Tibial nerve (tissue), 4 donors: ENCODE measurements at places on chromosomes 12 and 14. TPM values are rescaled to one million over a fixed set of nuclear protein-coding genes. Genes with fewer than 3 reads are reported as not detected.

DNA sequence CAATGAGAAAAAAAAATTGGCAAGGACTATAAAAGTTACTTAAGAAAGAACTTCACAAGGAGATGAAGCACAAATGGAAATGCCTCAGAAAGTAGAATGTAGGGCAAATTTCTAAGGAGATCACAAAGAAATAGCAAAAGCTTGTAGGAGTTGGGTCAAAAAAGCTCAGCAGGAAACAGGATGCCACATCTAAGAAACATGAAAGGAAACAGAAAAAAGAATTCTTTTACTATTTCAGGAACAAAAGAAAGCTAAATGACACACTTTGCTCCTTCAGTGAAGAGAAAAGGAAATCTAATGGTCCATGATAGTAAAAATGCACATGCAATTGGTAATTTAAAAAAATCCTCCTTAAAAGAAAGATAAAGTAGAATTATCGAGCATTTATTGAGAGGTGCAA, 452.1 kb upstream of the GARIN6 start:
- no peak overlapping the region for H3K4me3 ChIP-seq
- no peaks in the 10 kb centered on the region for H3K27me3 ChIP-seq
- no peak for DNase-seq

Gene BEGAIN
- total RNA-seq, result 9.6 TPM

GRCh38 chr14:94043111-94043755, 17.1 kb downstream of the OTUB2 start:
- no peaks in the 10 kb centered on the region for H3K27me3 ChIP-seq
- DNase-seq, result no peak
- H3K36me3 ChIP-seq, result peaks cover 50% of the 10 kb centered on the region

Gene KLHL33
- total RNA-seq, result 1.5 TPM

Gene HOXC6
- 17.3 TPM for total RNA-seq

DNA sequence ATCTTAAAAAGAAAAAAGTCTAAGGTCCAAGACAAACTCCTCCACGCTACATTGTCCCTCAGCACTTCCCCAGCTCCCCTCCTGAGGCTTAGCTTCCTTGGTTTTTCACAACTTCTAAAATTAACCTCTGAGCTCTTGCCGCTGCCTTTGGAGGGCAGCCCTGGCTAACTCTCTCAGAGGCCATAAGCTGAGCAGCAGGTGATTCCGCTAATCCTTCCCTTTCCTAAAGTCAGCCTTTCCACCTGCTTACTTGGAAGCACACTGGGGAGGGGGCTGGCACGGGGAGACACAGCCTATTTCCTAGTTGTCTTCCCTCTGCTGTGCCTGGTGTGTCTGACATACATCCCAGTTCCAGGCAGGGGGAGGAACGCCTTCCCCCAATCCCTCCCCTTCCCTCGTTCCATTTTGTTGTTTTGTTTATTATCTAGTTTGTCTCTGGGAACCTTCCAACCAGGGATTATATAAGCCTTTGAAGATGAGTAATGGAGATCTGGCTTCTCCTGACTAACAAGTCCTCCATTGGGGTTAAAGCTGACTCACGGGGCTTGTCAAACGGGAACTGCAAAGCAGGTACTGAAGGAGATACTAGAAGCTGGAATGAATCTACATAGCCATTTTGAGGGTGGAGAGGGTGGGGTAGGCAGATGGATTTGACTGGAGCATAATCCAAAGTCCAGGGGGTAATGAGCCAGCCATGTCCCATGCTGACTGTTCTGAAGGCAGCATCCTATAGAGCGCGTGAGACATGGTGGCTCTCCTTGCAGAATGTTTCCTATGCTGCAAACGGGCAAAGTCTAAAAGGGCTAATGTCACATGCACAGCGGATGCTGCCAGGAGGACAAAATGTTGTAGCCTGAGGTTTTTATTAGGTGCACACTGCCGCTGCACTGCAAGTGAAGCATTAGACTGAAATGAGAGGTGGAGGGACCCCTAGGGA, 230.8 kb downstream of the FOXN3 start:
- H3K36me3 ChIP-seq, result no peaks in the 10 kb centered on the region
- H3K27ac ChIP-seq, result no peak overlapping the region
- no peak overlapping the region for H3K4me3 ChIP-seq

DNA sequence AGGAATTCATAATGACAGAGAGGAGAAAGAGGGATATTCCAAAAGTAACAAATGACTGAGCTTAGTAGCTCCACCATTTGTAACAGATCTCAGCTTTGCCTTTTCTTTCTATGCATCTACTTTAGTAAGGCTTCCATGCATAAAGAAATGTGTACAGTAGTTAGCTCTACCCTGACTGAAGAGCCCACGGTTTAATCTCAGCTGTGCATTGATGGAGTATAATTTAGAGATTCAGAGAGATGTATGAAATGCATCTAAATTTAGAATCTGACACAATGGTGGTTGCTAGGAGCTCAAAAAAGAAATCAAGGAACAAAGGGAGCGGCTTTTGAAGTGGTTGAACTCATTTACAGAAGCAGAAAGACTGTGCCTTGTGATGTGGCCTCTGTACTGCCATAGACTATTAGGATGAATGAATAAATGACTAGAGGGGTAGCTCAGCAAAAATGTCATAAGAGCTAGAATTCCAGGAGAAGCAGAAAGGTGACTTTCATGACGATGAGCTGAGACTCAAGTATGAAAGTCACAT, 838.6 kb downstream of the RPS29 start:
- H3K4me3 ChIP-seq, result no peak overlapping the region
- no peak overlapping the region for H3K27ac ChIP-seq
- no peaks in the 10 kb centered on the region for H3K27me3 ChIP-seq

DNA sequence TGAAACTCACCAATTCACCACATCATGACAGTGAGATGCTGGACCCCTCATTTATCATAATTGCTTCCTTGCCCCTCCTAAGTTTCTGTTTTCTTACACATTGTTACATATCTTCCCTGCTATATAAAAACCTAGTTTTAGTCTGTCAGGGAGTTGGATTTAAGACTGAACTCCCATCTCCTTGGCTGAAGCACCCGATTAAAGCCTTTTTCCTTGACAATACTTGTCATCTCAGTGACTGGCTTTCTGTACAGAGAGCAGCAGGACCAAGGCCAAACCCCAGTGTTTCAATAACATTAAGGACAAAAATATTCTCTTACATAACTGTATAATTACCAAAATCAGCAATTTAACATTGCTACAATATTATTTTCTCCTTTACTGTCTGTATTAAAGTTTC, 928.4 kb downstream of the TMTC2 start:
- DNase-seq, result no peak
- H3K27ac ChIP-seq, result no peak overlapping the region
- no peak overlapping the region for H3K4me3 ChIP-seq
- H3K4me1 ChIP-seq, result no peaks in the 10 kb centered on the region
- H3K36me3 ChIP-seq, result no peaks in the 10 kb centered on the region

DNA sequence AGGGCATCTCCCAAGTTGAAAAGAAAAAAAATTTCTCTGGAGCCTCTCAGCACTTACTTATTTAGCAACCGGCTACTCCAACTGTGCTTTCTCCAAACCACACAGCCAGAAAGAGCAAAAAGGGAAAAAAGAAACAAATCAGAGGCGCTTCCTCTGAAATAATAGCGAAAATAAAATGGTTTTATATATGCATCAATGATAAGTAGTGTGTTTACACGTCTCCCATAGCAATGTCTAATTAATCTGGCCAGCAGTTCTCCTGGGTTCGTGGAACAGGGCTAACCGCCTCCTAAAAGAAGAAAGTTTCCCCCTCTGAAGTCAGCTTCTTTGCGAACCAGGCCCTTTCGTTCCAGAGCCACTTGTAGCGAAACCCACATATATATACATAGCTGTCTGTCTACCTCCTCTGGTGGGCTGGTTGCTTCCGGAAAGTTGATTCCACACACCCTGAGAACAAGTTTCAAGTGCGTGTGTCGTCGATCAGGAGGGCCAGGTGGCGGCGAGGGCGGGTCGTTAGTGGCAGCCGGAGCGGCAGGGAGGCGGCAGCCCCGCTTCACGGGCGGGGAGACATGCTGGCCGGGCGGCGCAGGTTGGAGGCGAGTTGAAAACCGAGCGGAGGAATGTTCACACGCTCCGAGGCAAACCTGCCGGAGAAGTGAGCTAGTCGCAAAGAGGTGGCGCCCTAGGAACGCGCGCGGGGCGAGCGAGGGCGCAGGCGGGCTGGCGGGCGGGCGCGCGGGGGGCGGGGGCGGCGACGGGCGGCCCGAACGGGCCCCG, 2.7 kb downstream of the PTHLH start:
- peak overlapping the region; percentile 43 for H3K4me3 ChIP-seq
- no peaks in the 10 kb centered on the region for H3K36me3 ChIP-seq
- peak; percentile 28 for DNase-seq
- H3K4me1 ChIP-seq, result no peaks in the 10 kb centered on the region
- H3K27ac ChIP-seq, result peak overlapping the region; percentile 74

GRCh38 chr12:123506843-123507236, 26.7 kb downstream of the RILPL1 start:
- no peak overlapping the region for H3K27ac ChIP-seq
- no peaks in the 10 kb centered on the region for H3K27me3 ChIP-seq
- H3K4me3 ChIP-seq, result no peak overlapping the region
- H3K36me3 ChIP-seq, result no peaks in the 10 kb centered on the region
- H3K4me1 ChIP-seq, result no peaks in the 10 kb centered on the region

Gene BAZ2A
- total RNA-seq, result 157 TPM

GRCh38 chr12:7403466-7403865, 40.5 kb downstream of the CD163L1 start:
- DNase-seq, result no peak
- H3K36me3 ChIP-seq, result no peaks in the 10 kb centered on the region
- no peak overlapping the region for H3K27ac ChIP-seq
- H3K27me3 ChIP-seq, result no peaks in the 10 kb centered on the region
- no peaks in the 10 kb centered on the region for H3K4me1 ChIP-seq

GRCh38 chr12:106434526-106434925, 77.0 kb downstream of the POLR3B start:
- no peak overlapping the region for H3K27ac ChIP-seq
- no peaks in the 10 kb centered on the region for H3K36me3 ChIP-seq
- no peak overlapping the region for H3K4me3 ChIP-seq
- H3K4me1 ChIP-seq, result no peaks in the 10 kb centered on the region
- H3K27me3 ChIP-seq, result no peaks in the 10 kb centered on the region

Gene MYH7
- total RNA-seq, result not detected

Gene PRPH
- 0.22 TPM for total RNA-seq

GRCh38 chr14:72851635-72852034, 42.3 kb downstream of the DPF3 start:
- no peaks in the 10 kb centered on the region for H3K27me3 ChIP-seq
- no peaks in the 10 kb centered on the region for H3K4me1 ChIP-seq
- no peak overlapping the region for H3K27ac ChIP-seq
- no peak overlapping the region for H3K4me3 ChIP-seq

DNA sequence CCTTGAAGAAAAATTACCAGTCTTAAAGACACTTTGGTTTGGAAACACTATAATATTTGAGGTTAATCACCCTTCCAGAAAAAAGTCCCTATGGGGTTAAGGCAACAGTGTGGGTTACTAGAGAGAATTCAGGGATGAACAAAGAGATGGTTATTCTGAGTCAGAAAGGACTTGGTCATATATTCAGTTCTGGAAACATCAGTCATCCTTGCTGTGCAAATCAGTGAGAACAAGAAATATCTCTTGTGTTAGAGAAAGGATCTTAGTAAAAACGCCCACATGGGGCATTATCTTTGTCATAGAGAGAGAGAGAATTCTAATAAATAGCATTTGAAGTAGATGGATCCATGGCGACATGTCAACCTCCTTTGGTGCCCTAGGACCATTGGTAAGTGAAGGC, 59.4 kb upstream of the E2F7 start:
- H3K4me1 ChIP-seq, result no peaks in the 10 kb centered on the region
- H3K27ac ChIP-seq, result no peak overlapping the region
- H3K36me3 ChIP-seq, result no peaks in the 10 kb centered on the region
- no peak for DNase-seq

- no peak for DNase-seq
- no peaks in the 10 kb centered on the region for H3K4me1 ChIP-seq
- no peak overlapping the region for H3K4me3 ChIP-seq
- H3K36me3 ChIP-seq, result no peaks in the 10 kb centered on the region
- no peaks in the 10 kb centered on the region for H3K27me3 ChIP-seq
Measured at GRCh38 chr14:99677231-99678140, 6.6 kb upstream of the CYP46A1 start.

Gene DBX2
- total RNA-seq, result not detected

Gene CD4
- 7.5 TPM for total RNA-seq

- no peaks in the 10 kb centered on the region for H3K36me3 ChIP-seq
- no peaks in the 10 kb centered on the region for H3K27me3 ChIP-seq
- peak; percentile 63 for DNase-seq
- peaks cover 31% of the 10 kb centered on the region for H3K4me1 ChIP-seq
- H3K4me3 ChIP-seq, result no peak overlapping the region
Measured at GRCh38 chr14:68577802-68578541, 214.9 kb downstream of the ZFP36L1 start.

DNA sequence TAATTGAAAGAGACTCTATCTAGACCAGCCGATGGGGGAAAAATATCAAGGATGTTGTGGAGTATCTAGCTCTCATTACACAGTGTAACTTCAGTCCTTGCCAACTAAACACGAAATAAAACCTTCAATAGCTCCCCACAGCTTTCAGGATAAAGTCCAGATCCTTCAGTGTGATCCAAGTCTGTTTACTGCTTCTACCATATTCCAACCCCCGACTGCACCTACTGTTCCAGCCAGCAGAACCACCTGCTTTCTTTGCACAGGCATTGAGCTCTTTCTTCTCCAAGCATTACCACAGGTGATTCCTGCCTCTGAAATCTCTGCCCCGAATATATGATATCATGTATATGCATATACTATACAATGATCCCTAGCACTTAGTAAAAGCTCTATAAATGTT, 2.2 kb upstream of the LRRC23 start:
- DNase-seq, result no peak
- H3K27ac ChIP-seq, result no peak overlapping the region
- no peaks in the 10 kb centered on the region for H3K27me3 ChIP-seq
- H3K4me1 ChIP-seq, result peaks cover 15% of the 10 kb centered on the region

- H3K36me3 ChIP-seq, result no peaks in the 10 kb centered on the region
- no peak overlapping the region for H3K4me3 ChIP-seq
- DNase-seq, result no peak
- peaks cover 15% of the 10 kb centered on the region for H3K4me1 ChIP-seq
Measured at GRCh38 chr12:121787063-121788025, 6.1 kb downstream of the RHOF start.

- no peaks in the 10 kb centered on the region for H3K36me3 ChIP-seq
- H3K4me3 ChIP-seq, result no peak overlapping the region
- no peak overlapping the region for H3K27ac ChIP-seq
- no peak for DNase-seq
- H3K27me3 ChIP-seq, result no peaks in the 10 kb centered on the region
Measured at GRCh38 chr12:56932867-56933266, 1.3 kb downstream of the SDR9C7 start.

GRCh38 chr12:116837097-116837496, 44.1 kb downstream of the HRK start:
- H3K4me3 ChIP-seq, result no peak overlapping the region
- H3K27me3 ChIP-seq, result no peaks in the 10 kb centered on the region
- no peak for DNase-seq
- H3K36me3 ChIP-seq, result no peaks in the 10 kb centered on the region
